ENCODE measurements at places on chromosomes 16 and 17. TPM values are rescaled to one million over a fixed set of nuclear protein-coding genes. Genes with fewer than 3 reads are reported as not detected.

GRCh38 chr17:79276821-79277220, 202.2 kb downstream of the ENGASE start:
- peak; percentile 87 for DNase-seq
- H3K36me3 ChIP-seq = no peaks in the 10 kb centered on the region
- H3K27me3 ChIP-seq = no peaks in the 10 kb centered on the region
- H3K4me1 ChIP-seq = peaks cover 12% of the 10 kb centered on the region
- H3K4me3 ChIP-seq = no peak overlapping the region
- H3K27ac ChIP-seq = no peak overlapping the region

DNA sequence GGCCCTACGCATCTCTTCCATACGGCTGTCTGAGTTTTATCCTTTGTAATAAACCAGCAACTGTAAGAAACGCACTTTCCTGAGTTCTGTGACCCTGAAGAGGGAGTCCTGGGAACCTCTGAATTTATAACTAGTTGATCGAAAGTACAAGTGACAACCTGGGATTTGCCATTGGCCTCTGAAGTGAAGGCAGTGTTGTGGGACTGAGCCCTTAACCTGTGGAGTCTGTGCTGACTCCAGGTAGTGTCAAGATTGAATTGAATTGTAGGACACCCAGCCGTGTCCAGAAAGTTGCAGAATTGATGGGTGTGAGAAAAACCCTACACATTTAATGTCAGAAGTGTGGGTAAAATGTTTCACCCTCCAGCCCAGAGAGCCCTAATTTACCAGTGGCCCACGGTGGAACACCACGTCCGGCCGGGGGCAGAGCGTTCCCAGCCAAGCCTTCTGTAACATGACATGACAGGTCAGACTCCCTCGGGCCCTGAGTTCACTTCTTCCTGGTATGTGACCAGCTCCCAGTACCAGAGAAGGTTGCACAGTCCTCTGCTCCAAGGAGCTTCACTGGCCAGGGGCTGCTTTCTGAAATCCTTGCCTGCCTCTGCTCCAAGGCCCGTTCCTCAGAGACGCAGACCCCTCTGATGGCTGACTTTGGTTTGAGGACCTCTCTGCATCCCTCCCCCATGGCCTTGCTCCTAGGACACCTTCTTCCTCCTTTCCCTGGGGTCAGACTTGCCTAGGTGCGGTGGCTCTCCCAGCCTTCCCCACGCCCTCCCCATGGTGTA, 1.5 kb downstream of the GAA start:
- no peak overlapping the region for H3K4me3 ChIP-seq
- no peaks in the 10 kb centered on the region for H3K36me3 ChIP-seq
- no peaks in the 10 kb centered on the region for H3K27me3 ChIP-seq

DNA sequence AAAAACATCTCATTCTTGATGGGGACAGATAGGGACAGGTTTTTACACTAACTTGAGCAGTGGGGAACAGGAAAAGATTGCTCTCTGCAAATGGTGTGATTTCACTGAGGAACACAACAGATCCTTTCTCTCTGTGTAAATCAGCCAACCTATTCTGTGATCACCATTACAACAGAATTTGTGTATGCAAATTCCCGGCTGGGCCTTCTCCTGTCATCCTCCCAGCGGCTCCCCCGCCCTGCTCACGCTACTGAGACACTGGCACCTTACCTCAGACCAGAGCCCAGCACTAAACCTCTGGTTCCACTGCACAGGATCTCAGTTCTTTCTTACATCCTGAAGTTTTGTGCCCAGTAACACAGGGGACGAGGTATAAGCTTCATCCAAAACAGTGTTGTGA, 97.0 kb upstream of the FA2H start:
- H3K4me1 ChIP-seq = peaks cover 21% of the 10 kb centered on the region
- H3K4me3 ChIP-seq = no peak overlapping the region
- H3K36me3 ChIP-seq = no peaks in the 10 kb centered on the region
- DNase-seq = no peak
- no peaks in the 10 kb centered on the region for H3K27me3 ChIP-seq

GRCh38 chr17:40952661-40953060, 14.1 kb downstream of the KRT39 start:
- H3K27me3 ChIP-seq = no peaks in the 10 kb centered on the region
- DNase-seq = no peak
- peak overlapping the region; percentile 53 for H3K27ac ChIP-seq
- H3K4me1 ChIP-seq = peaks cover 22% of the 10 kb centered on the region
- H3K36me3 ChIP-seq = no peaks in the 10 kb centered on the region

DNA sequence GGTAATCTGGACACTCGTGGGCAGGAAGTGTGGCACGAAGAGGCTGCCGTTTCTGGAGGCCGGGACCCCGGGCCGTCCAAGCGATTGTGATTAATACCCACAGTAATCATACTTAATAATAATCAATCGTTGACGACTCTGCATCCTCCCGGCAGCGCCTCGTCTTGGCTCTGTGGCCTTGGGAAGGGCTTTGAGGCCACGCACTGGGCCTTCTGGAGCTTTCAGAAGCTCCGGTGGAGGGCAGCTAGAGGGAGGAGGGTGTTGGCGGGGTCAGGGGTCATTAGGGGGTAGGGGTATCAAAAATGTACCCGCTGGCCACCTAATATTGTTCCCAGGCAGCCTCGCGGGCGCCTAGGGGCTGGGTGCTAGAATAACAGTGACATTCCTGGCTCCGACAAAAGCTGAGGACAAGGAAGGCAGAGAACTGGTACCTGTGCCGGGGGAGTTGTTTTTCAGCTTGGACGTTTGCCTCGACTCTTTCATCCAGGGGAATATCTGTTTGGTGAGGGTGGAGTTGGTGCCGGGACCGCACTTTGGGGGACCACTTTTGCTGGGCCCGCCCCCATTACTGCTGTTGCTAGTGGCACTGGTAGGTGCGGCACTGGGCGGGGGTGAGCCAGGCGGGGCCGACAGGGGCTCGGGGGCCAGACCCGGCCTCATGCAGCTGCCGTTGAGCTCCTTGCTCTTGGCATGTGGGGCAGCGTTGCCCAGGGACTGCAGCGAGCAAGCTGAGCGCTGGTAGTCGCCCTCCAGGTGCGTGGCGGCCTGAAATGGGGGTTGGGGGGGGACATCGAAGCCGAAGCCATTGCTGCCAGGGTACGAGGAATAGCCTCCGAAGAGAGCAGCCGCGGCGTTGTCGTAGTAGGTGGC, 6.9 kb upstream of the HOXB2 start:
- H3K4me1 ChIP-seq = peaks cover 29% of the 10 kb centered on the region
- H3K36me3 ChIP-seq = no peaks in the 10 kb centered on the region
- H3K27me3 ChIP-seq = no peaks in the 10 kb centered on the region
- no peak overlapping the region for H3K27ac ChIP-seq

- no peak overlapping the region for H3K4me3 ChIP-seq
- peaks cover 5% of the 10 kb centered on the region for H3K4me1 ChIP-seq
- H3K27ac ChIP-seq = no peak overlapping the region
- H3K36me3 ChIP-seq = no peaks in the 10 kb centered on the region
- DNase-seq = no peak
These were observed 45.2 kb downstream of the HAPSTR1 start for GRCh38 chr16:9136596-9136995.

DNA sequence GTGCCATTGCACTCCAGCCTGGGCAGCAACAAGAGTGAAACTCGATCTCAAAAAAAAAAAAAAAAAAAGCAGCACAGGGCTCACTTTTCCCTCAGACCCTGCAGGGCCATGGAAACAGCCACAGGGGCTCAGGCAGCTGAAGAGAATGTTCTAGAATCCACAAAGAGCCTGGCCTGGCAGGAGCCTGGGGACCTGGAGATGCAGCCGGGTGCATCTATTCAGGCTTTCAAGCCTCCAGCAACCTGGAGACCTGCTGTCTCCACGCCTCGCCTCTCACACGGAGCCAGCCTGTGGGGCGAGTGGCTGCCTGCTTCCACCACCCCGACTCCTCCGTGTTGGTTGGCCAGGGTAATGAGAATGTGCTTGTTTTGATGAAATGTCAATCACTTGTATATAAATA, 44.0 kb upstream of the MEAK7 start:
- no peaks in the 10 kb centered on the region for H3K36me3 ChIP-seq
- H3K4me3 ChIP-seq = no peak overlapping the region

DNA sequence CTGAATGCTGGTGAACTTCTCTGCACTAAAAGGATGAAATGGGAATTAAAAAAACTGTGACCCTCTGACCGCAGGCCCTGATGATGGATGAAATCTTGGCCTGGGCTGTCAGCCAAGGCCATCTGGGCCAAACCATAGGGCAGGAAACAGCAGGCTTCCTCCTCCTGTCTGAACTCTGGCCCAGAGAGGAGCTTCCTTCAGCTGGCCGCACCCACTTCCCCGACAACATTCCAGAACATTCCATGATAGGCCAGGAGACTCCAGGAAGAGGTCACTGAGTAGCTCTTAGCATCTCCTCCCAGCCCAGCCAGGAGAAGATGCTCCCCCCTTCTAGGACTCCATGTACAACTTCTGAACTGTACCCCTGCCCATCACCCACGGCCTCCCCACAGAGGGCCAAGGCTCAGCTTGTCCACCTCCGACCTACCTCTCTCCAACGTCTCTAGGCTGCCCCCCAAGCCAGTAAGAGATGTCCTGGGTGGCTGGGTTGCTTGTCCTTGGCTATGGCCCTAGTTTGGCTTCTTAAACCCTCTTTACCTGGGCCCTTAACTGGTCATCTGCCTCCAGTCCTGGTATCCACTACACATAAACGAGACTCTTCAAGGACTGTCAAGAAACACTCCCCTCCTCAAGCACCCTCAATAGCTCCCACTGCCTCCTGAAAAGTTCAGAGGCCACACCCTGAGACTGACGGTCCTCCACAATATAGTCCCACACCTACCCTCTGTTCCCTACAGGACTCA, 1.7 kb downstream of the RPH3AL start:
- no peaks in the 10 kb centered on the region for H3K36me3 ChIP-seq
- H3K27ac ChIP-seq = peak overlapping the region; percentile 99
- DNase-seq = peak; percentile 78
- peaks cover 82% of the 10 kb centered on the region for H3K4me1 ChIP-seq
- no peaks in the 10 kb centered on the region for H3K27me3 ChIP-seq

DNA sequence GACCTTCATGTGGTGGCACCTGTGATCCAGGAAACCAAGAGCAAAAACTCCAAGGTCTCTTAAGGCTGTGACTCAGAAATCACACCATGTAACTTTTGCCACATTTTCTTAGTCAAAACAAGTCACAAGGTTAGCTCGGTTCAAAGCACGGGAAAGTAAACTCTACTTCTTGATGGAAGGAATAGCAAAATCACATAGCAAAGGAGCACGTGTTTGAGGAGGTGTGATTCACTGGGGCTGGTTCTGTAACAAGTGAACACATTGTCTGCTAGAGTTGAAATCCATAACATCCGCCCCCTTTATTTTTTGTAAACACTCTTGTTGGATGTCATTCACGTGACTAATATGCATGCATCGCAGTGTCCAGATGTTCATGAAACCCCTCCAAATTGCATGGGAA, 415.0 kb upstream of the MAF start:
- H3K27ac ChIP-seq = no peak overlapping the region
- no peaks in the 10 kb centered on the region for H3K4me1 ChIP-seq
- no peak overlapping the region for H3K4me3 ChIP-seq
- no peak for DNase-seq

- peaks cover 30% of the 10 kb centered on the region for H3K4me1 ChIP-seq
- no peak for DNase-seq
- H3K4me3 ChIP-seq = no peak overlapping the region
These were observed 21.3 kb downstream of the CA4 start for GRCh38 chr17:60170835-60171752.

- no peak for DNase-seq
- no peak overlapping the region for H3K4me3 ChIP-seq
- no peaks in the 10 kb centered on the region for H3K27me3 ChIP-seq
- no peak overlapping the region for H3K27ac ChIP-seq
- no peaks in the 10 kb centered on the region for H3K4me1 ChIP-seq
These were observed 130.8 kb downstream of the KCNJ18 start for GRCh38 chr17:21823090-21823489.

DNA sequence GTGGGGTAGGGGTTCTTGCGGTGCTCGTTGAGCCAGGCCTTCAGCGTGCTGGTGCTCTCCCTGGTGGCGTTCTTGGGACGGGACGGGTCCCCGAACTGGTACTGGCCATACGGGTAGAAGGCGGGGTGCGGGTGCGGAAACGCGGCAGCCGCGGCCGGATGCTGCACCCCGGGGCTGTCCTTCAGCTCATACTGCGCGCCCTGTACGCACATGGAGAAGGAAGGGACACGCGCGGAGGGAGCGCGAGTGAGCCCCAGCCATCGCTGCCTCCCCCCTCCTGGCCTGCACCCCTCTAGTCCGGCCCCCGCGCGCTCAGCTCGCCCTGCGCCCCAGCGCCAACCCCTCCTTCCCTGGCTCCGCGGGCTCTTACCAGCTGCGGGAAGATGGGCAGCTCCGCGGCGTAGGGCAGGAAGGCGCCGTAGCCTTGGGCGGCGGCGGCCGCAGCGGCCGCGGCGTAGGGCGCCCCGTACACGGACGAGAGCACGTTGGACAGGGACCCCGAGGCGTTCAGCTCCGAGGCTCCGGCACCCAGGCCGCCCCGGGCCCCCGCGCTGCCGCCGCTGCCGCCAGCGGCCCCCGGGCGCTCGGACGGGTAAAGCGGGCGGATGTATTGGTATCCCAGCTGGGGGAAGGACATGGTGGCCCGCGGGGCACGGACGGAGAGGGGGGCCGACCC, 1.0 kb downstream of the IRX3 start:
- no peaks in the 10 kb centered on the region for H3K36me3 ChIP-seq
- peaks cover 39% of the 10 kb centered on the region for H3K27me3 ChIP-seq
- DNase-seq = no peak
- peaks cover 68% of the 10 kb centered on the region for H3K4me1 ChIP-seq

DNA sequence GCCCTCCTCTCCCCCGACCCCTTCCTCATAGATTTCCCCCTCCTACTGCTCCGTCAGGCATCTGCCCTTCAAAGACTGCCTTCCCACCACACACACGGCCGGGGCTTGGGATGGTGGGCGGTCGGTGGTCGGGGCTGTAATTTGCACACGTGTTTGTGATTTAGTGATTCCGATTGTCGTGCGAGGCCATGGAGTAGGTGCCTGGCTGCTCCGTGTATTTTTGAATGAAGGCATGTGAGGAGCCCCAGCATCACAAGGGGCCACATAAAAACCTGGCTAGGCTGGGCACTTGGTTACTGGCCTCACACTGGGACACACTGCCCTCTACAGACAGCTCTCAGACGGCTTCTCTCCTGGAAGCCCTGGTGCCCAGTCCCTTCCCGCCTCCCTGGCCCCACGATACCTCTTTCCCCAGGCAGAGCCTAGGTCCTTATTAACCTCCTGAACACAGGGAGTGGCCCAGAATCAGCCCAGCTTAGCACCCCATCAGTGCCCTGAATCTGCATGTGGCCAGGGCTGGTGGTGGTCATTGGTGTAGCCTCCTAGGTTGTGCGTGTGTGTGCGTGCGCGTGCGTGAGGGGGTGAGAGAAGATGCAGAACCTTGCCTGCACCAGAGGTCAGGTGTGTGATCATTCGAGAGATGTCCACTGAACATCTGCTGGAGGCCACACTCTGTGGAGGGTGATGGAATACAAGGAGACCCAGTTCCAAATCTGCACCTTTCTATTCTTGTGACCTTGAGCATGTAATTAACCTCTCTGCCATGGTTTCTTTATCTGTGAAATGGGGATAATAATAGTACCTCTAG, 1.3 kb upstream of the SOCS1 start:
- H3K4me1 ChIP-seq = peaks cover 34% of the 10 kb centered on the region
- peak; percentile 84 for DNase-seq
- H3K36me3 ChIP-seq = no peaks in the 10 kb centered on the region
- H3K27ac ChIP-seq = peak overlapping the region; percentile 92
- H3K4me3 ChIP-seq = no peak overlapping the region

Gene SBK1
- 2.6 TPM for total RNA-seq

Gene LRRC75A
- total RNA-seq = 7.6 TPM

Gene DDX19B
- 37.9 TPM for total RNA-seq

Gene NPIPA5
- 13.2 TPM for total RNA-seq

Measured in body of pancreas (tissue), 4 donors.